Esophagus squamous epithelium (tissue), 5 donors: ENCODE measurements at places on chromosomes 4 and X. TPM values are rescaled to one million over a fixed set of nuclear protein-coding genes. Genes with fewer than 3 reads are reported as not detected.

SMR3B gene
- total RNA-seq = not detected

VEGFD gene
- total RNA-seq = 0.13 TPM

RNF175 gene
- not detected for total RNA-seq

LNX1 gene
- total RNA-seq = 23.4 TPM

FGA gene
- not detected for total RNA-seq

PCDH7 gene
- total RNA-seq = 12.0 TPM

JADE3 gene
- 6.3 TPM for total RNA-seq

PABPC1L2B gene
- not detected for total RNA-seq

ASMT gene
- total RNA-seq = not detected

HS6ST2 gene
- 6.3 TPM for total RNA-seq

DHRSX gene
- 9.8 TPM for total RNA-seq

- no peak for DNase-seq
These were observed 992.6 kb downstream of the NLGN4X start for GRCh38 chrX:5236096-5236495.

GRCh38 chr4:11151500-11151899 is 277.2 kb downstream of the HS3ST1 start:
- no peak for DNase-seq

GRCh38 chr4:119537586-119537985 is 91.0 kb downstream of the PDE5A start:
- DNase-seq = no peak

GRCh38 chr4:38612646-38613414 is 51.2 kb upstream of the KLF3 start:
- DNase-seq = no peak

GRCh38 chrX:71953946-71954345 is 43.3 kb downstream of the NHSL2 start:
- no peak for DNase-seq

- no peak for DNase-seq
These were observed 1282.0 kb downstream of the PCDH7 start for GRCh38 chr4:32002037-32002747.

DNA sequence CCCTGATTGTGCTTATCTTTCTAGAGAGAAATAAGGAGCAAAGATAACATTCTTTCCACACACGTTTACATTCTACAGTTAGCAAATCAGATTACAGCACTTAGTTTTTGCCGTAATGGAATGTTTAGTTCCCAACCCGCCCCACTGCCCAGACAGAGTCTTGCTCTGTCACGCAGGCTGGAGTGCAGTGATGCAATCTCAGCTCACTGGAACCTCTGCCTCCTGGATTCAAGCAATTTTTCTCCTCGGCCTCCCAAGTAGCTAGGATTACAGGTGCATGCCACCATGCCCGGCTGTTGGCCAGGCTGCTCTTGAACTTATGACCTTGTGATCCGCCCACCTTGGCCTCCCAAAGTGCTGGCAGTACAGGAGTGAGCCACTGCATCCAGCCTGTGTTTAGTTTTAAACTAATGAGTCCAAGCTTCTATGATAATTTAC is 8.4 kb upstream of the PRPS1 start:
- no peak for DNase-seq

DNA sequence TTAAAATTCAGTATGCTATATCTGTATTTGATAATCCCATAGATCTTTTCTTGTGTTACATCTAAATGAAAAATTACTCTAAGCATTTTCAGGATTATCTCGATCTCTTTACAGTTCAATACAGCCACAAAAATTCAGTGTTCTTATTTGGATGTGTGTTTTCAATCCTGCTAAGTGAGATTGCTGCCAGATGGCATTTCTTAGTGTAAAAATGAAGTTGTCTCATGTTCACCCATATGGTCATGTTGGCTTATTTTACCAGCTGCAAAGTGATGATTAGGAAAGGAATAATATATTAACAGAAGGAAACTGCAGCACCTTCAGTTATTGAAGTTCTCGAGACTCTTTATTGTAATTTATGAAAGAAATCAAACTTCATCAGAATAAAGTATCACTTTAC is 12.1 kb upstream of the FAM47A start:
- DNase-seq = no peak

- DNase-seq = no peak
These were observed 9.5 kb downstream of the MAB21L2 start for GRCh38 chr4:150591406-150591805.

DNA sequence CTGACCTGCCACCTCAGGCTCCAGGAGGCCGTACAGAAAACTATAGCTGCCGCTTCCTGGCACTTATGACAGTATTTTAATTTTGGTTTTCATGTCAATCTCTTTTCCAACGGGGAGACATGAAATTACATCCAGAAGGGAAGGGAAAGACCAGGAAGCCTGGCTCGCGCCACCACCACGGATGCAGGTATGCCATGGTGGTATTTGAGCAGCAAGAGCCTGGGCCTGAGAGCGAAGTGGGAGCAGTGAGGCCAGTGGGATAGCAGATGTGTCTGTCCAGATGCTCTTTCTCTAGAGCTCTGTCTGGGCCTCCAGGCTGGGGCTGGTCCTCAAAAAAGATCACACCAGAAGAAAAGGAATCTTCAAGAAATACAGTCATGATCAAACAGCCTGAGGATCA is 82.5 kb upstream of the CPEB2 start:
- DNase-seq = no peak

DNA sequence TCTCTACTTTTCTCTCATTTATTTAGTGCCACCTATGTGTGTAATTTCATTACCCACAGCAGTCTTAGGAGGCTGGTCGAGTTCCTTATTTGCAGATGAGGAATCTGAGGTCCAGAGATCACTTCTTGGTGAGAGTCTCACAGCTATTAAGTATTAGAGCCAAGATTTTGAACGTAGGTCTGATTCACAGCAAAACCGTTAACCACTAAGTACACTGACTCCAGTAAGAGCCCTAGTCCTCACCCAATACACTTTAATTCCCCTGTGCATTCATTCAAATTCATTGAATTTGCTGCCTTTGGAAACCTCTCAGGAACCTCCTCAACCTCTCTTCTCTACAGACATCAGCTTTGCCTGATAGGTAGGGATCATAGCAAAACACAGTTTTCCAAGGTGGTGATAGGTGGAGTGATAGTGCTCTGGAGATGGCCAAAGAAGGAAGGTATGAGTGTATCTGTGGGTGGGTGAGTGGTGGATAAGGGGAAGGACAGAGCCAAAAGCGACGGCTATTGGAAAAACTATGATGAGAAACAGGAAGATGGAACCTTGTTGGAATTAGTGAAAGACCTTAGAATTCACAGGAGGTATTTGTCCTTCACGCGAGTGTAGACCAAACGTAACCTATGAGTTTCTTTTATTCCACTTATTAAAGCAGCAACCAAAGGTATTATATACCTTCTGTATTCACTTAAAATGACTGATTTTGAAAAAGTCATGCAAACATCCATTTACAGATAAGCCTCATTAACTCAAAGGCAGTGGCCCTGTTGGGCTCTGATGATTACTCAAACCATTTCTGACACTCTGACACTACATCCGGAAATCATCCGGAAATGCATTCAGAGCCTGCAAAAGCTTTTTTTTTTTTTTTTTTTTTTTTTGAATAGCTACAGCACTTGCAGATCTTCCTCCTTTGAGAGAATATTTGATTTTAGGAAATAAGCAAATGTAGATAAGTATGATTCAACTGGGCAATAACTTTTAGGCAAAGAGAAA is 6.3 kb downstream of the FMR1 start:
- no peak for DNase-seq

GRCh38 chr4:181890911-181891310 is 352.3 kb upstream of the TENM3 start:
- no peak for DNase-seq

GRCh38 chrX:118215346-118215745 is 98.7 kb upstream of the KLHL13 start:
- DNase-seq = no peak

- no peak for DNase-seq
These were observed 197.0 kb upstream of the SLC7A11 start for GRCh38 chr4:138439143-138439581.

- no peak for DNase-seq
These were observed 73.0 kb downstream of the AFF1 start for GRCh38 chr4:87007528-87008446.
